Ureter (tissue), 1 donor: ENCODE measurements at places on chromosomes 4 and X. TPM values are rescaled to one million over a fixed set of nuclear protein-coding genes. Genes with fewer than 3 reads are reported as not detected.

DNA sequence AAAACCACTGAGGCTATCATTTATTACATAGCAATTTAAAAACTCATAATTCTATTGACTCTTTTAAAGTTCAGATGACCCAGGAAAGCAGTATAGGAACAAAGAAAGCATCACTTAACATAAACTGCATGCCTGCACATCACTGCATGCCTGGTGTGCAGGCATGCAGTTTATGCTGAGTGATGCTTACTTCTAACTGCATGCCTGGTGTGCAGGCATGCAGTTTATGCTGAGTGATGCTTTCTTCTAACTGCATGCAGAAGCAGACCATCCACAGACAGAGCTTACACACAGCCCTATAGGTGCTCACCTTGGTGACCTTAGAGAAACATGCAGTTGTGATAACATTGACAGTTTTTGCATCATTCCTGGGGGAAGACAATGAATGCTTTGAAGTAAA lies 17.0 kb downstream of the SDAD1 start:
- DNase-seq = no peak

DNA sequence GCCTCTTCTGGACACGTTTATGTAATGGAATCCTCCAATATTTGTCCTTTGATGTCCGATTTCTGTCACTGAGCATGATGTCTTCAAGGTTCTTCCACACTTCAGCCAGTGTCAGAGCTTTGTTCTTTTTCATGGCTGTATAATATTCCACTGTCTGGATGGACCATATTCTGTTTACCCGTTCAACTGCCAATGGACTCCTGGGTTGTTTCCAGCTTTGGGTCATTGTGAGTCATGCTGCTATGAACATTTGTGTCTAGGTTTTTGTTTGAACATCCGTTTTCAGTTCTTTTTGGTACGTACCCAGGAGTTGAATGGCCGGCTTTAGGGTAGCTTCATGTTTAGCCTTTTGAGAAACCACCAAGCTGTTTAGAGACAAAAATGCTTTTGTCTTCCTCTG lies 93.2 kb downstream of the SHOX start:
- DNase-seq = no peak

DNA sequence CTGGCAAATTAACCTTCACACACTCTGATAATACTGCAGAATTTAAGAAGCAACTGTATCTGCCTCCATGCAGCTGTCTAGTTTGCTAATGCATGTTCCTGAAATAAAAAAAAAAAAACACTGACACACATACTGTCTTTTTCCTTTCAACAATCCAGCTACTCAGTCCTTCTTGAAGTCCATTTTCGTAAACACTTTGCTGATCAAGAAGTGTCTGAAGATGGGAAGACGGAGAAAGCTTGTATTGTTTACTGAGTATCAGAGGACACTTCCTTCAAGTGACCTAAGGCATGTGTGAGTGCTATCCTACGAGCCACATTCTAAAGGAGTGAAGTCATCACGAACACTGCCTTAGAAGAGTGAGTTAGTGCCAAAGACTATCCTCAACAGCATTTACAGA lies 82.6 kb downstream of the LUZP4 start:
- DNase-seq = no peak

- no peak for DNase-seq
These were observed 3.6 kb upstream of the WDR19 start for GRCh38 chr4:39178706-39179105.

DNA sequence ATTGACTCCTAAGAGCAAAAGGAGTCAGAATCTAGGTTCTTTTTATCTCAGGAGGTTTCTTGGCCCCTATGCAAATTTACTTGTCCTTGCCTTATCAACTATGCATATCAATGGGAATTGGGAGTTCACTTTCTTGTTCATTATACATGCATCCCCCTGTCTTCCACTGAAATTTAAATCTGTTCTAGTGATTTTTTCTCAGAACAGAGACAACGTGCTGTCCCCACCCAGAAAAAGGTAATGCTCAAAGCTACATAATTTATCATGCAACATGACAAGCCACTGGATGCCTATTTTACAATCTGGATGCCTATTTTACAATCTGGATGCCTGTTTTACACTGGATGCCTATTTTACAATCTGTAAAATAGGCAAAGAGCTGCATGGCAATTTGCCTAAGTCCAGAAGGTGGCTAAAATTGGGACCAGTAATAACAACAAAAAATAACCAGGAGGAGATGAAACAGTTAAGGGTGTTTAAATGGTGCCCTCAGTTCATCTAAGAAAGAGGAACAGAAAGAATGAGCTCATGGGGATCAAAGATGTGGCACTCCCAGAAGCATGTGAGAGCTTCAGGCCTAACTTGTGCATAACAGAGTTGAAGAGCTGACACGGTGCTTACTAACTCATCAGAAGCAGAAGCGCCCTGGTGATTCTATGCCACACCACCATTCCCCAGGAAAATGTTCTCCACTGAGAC lies 537.8 kb upstream of the BOD1L1 start:
- DNase-seq = no peak

GRCh38 chr4:79250887-79251286 lies 75.0 kb downstream of the NAA11 start:
- no peak for DNase-seq

- DNase-seq = no peak
These were observed 170.2 kb downstream of the RAPGEF2 start for GRCh38 chr4:159273141-159273438.

GRCh38 chrX:55143621-55144020 lies 54.8 kb downstream of the PAGE2 start:
- DNase-seq = no peak

DNA sequence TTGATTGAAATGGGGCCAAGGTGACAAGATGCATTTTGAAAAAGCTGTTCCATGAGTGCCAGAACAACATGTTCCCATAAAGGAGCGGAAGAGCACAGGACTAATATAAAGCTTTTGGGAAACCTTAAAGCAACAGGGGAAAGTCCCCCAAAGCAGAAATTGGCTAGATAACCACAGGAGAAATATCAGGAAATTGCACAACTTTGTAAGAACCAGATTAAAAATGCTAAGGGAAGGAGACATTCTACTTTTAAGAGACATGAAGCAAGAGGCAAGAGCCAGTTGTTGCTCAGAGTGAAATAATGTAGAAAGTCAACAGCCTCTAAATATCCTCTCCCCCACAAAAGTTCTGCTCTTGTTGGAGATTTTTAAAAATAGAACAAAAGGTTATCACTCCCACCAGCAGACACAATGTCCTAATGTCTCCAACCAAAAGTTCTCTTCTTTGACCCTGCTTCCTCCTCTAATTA lies 85.2 kb upstream of the LNX1 start:
- no peak for DNase-seq

DNA sequence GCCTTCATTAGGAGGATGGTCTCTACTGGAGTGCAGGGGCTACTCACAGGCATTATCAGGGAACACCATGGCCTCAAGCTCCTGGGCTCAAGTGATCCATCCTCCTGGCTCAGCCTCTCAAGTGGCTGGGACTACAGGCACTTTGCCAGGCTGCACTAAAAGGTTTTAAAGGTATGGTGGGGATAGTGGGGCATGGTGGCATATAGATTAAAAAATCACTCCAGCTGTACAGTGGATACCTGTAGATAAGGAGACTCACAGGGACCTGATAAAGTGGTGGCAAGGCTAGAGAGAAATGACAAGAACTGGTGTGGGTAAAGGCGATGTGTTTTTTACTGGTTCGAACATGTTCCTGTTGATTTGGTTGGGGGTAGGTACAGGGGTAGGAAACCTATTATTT lies 5.9 kb downstream of the ZAR1 start:
- no peak for DNase-seq

The PAGE2B gene
- total RNA-seq = not detected

GRCh38 chrX:3768881-3769280 lies 55.4 kb upstream of the PRKX start:
- no peak for DNase-seq

DNA sequence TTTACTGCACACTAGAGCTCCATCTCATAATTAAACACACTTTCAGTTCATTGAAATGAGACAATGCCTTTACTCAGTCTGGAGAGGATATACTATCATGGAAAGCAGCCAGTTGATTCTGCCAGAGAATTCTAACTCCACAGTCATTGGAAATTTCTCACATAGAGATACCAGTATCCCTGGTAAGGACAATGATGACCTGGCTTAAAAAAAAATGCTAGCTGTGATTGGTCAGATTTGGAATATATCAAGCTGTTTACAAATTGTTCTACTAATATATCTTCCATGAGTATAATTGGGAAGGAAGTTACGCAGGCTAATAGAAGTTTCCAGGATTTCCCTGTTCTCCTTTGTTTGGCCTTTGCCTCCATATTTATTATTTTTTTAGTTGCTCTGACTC lies 34.5 kb upstream of the TLL1 start:
- DNase-seq = no peak

GRCh38 chrX:121496966-121497365 lies 449.6 kb downstream of the GLUD2 start:
- DNase-seq = no peak

DNA sequence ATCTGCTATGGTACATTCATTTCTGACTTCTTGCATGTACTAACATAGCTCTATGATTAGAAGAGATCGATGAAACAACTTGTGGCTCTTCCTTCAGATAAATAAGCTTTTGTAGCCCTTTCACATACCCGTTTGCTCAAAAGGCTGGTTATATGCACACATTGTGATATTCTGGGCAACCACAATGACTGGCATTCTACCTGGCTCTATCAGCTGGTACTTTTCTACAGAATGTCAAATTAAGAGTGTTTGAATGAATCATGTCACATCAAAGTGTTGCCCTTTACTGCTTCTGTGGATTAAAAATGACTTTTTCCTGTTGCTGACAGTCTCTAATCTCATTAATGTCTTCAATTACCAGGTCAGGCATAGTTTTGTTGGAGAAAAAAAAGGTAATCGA lies 11.6 kb downstream of the PGRMC1 start:
- DNase-seq = no peak

DNA sequence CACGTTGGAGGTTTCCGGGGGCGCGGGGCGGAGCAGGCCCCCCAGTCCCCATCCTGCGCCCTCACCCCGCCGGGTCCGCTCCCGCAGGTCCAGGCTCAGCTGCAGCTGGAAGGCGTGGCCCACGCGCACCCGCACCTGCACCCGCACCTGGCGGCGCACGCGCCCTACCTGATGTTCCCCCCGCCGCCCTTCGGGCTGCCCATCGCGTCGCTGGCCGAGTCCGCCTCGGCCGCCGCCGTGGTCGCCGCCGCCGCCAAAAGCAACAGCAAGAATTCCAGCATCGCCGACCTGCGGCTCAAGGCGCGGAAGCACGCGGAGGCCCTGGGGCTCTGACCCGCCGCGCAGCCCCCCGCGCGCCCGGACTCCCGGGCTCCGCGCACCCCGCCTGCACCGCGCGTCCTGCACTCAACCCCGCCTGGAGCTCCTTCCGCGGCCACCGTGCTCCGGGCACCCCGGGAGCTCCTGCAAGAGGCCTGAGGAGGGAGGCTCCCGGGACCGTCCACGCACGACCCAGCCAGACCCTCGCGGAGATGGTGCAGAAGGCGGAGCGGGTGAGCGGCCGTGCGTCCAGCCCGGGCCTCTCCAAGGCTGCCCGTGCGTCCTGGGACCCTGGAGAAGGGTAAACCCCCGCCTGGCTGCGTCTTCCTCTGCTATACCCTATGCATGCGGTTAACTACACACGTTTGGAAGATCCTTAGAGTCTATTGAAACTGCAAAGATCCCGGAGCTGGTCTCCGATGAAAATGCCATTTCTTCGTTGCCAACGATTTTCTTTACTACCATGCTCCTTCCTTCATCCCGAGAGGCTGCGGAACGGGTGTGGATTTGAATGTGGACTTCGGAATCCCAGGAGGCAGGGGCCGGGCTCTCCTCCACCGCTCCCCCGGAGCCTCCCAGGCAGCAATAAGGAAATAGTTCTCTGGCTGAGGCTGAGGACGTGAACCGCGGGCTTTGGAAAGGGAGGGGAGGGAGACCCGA lies 14.0 kb downstream of the SHOX start:
- DNase-seq = peak; percentile 20

The BRCC3 gene
- 23.3 TPM for total RNA-seq

DNA sequence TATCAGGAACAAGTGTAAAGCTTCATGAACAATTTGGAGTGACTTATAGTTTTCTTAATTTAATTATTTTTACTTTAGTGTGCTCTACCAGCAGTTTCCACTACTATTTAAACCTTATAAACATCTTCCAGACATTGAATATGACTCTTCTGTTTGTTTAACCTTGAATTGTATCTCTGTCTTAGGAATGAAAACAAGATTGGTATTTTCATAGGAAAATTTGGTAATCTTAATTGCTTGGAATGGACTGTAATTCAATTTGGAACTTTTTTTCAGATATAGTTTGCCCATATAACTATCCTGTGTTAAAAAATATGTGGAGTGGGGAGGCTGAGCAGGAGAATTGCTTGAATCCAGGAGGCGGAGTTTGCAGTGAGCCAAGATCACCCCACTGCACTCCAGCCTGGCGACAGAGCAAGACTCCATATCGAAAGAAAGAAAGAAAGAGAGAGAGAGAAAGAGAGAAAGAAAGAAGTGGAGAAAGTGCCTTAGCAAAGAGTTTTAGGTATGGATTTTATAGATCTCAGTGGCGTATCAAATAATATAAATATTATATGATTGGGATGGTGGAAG lies 242.4 kb downstream of the BMPR1B start:
- no peak for DNase-seq

GRCh38 chr4:74675673-74676279 lies 118.5 kb downstream of the BTC start:
- DNase-seq = no peak

The XAGE1A gene
- not detected for total RNA-seq

The TLR10 gene
- total RNA-seq = 0.10 TPM

- no peak for DNase-seq
These were observed 88.3 kb downstream of the OPHN1 start for GRCh38 chrX:68345025-68345424.

The USP51 gene
- 3.5 TPM for total RNA-seq

- no peak for DNase-seq
These were observed 102.3 kb upstream of the NUDT6 start for GRCh38 chr4:123024710-123025109.

The FAM236B gene
- not detected for total RNA-seq

DNA sequence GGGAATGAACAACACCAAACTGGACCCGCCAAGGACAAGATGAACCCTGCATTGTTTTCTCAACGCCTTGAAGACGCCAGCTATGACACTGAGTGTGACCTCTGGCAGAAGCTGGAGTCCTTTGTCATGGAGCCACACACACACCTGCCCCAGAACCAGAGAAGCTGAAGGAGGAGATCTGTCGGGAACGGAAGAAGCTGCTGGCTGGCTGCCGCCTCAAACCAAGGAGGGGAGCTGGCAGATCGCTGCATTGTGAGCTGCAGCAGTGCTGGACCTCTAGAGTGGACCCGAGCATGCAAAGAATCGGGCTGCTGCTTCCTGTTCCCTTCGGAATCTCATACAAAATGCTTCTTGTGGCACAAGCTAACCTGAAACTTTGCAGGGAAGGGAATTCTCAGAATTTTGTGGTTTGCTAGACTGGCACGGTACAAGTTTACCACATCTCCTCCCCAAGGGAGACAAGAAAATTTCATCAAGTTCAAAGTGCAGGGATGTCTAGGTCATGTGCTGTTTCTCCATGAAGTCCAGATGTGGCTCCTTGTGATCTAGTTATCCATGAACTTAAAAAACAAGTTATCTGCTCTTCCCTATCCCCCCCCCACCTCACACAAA lies 23.4 kb upstream of the GLRB start:
- no peak for DNase-seq

GRCh38 chr4:21181716-21182115 lies 481.5 kb downstream of the PACRGL start:
- DNase-seq = no peak

- DNase-seq = peak; percentile 65
These were observed 22.4 kb downstream of the GAB1 start for GRCh38 chr4:143358923-143359643.

- DNase-seq = peak; percentile 59
These were observed 104.7 kb downstream of the MAML3 start for GRCh38 chr4:140049024-140049848.
